Stimulated activated CD4-positive, alpha-beta T cell treated with anti-CD3 and anti-CD28 coated beads, Interleukin-2, amount 100 ng/mL, for 24 hours (primary cell): ENCODE measurements at places on chromosomes 12 and 14.
A peak's percentile ranks its signal among the peaks of the same experiment; 100 is the strongest.

DNA sequence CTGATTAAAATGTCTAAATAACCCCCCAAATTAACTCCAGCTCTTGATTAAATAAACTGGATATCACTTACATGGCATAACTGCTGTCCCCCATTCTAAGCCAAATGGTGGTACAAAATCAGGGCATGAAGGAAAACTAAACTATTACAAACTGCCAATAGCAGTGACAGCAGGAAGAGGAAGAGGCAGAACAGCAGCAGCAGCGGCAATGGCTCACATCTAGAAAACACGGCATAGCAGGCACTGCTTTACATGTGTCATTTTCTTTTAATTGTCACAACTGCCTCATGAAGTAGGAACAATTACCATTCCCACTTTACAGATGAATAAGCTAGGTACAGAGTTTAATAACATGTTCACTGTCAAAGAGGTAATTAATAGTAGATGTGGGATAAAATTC lies 92.0 kb downstream of the EPS8 start:
- DNase-seq, result no peak

DNA sequence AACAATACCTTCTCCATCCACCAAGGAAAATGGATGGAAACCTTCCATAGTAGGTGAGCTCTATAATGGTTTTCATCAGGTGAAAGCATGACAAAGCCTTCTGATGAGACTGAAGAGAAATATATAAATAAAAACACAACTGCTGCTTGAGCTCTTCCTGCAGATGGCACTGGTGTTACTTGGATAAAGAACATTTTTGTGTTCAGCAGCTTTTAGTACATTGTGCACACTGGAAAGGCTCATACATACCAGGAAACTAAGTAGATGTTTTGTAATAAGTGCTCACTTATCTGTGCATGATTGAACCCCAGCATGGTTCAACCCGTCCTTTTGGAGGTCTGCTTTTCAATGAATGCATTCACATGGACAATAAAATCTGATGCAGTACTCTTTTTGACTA lies 357.3 kb upstream of the MIS18BP1 start:
- DNase-seq, result no peak

DNA sequence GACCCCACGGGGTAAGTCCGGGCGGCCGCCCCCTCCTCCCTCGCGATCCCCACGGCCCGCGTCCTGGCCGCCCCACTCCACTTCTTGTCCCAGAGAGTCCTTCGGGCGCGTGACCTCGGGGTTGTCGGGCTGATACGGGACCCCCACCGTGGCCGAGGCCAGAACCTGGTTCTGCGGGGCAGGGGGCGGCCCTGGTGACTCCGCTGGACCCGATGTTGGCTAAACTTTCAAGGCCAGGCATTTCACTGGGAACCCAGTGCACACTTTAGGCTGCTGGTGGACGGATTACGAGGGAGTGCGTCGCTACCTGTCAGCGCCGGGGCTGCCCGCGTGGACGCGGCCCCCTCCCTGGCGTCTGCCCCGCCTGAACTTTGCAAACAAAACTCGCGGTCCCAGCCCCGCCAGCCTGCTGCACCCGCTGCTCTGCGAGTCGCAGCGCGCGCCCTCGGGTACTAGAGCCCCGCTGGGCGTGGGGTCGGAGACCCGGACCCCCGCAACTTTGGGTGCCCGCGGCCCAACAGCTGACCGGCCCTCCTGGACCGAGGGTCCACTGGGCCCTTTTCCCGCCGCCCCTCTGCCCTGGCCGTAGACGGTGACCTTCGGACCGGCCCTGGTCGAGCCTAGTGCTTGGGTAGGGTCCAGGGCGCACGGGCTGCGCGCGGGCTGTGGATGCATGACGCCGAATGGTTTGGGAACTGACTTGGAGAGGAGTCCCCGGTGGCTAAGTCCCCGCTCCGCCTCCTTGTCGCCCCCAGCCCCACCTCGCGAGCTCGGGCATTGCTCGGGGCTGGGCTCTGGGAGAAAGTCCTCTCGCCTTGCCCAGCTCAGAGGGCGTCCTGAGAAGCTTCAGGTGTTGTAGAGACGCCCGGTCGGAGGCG lies 624 bp downstream of the RIN3 start:
- DNase-seq, result peak; percentile 43

DNA sequence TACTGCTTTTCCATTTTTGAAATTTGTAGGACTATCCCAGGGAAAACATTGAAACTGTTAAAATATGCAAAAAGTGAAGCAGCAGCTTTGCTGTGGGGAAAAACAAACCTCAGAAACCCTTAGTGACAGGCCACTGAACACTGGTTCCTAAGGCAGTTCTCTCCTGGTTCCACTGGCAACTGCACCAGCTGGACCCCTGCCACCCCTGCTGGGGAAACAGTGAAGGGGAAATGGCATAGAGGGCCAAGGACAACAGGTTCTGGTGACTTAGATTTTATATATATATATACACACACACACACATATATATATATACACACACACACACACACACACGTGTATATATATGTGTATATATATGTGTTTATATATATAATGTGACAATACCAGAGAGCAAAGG lies 16.2 kb upstream of the KRT7 start:
- no peak for DNase-seq
